Neural progenitor cell (in vitro differentiated cells): ENCODE measurements at places on chromosomes 13 and 19.

- no peak for DNase-seq
Measured at GRCh38 chr13:29799041-29799440, 51.4 kb downstream of the UBL3 start.

DNA sequence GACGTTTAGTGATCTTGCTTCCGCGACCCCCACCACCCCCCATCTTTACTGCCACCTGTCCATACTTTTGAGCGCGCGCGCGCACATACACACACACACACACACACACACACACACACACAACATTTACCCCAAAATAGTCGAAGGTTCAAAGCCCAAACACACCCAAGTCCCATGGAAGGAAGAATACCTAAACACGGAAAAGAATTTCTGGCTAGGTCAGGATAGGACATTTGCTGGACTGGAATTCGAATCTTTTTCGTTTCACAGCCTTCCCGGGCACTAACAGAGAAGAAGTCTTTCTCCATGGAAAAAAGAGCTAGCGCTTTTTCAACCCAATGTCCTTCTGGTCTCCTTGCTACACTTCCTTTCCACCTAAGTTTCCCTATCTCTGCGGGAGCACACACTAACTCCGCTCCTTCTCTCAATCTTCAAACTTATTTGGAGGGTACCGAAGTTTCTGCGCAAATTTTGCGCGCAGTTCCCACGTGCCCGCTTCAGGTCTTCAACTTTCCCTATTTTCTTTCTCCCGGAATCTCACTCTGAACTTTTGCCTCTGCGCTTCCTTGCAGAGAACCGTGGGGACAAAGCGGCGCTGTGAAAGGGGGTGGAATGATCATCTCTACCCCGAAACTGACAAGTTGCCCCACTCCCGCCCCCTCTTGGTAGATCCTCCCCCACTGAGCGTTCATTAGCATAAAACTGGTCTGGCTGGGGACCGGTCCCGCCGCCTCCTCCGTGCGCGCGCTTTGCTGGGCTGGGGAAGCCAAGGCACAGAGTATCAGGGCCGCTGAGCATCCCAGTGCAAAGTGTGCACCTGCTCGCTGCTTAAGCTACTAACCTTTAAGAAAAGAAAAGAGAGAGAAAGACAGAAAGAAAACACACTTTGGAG, 2.7 kb downstream of the DACH1 start:
- peak; percentile 87 for DNase-seq

- DNase-seq = no peak
Measured at GRCh38 chr13:24663586-24663985, 16.6 kb upstream of the ATP12A start.

DNA sequence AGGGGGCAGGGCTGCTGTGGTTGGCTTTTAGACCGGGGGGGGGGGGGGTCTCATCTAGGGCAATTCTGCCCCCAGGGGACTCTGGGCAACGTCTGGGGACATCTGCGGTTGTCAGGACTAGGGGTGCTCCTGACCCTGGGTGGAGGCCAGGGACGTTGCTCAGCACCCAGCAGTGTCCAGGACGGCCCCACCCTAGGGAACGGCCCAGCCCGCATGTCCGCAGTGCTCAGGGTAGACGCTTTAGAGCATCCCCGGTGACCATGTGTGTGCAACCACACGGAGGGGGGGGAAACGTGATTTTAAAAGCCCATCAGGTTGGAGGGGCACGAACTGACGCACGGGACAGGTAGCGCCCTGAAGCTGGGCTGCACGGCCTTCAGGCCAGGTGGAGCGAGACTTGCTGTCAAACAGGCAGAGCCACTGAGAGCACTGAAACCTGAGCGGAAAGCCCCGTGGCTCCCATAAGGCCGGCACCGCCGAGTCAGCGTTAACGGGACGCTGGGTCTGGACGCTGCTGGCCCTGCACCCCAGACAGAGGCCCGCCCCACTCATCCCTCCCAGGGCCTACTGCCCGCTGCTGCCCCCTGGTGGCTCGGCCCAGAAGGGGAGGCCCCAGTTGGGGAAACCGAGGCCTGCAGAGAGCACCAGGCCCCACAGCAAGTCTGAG, 8.3 kb downstream of the CACTIN start:
- DNase-seq = peak; percentile 78

DNA sequence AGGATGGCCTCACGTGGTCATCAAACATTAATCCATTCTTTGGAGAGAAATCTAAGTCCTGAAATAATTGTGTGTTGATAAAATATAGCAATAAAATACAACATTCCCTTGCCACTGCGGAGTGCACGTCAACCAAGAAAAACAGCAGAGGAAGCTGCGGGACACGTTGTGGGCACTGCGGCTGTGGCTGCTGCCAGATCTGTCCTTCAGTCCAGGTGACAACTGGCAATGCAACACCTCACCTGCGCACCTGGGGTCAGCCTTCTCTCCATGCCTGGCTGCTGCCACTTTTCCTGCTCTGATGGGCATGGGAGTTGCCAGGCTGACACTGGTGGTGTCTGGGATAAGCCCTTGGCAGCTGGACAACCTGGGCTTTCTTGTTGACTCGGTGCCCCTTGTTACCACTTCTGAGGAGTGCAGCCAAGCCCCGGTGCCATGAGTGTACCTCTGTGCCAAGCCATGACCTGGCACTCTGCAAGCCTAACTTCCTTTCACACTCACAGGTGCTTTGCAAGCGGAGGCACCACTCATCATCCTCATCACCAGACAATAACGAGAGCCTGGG, 251.6 kb upstream of the TSHZ3 start:
- DNase-seq = no peak

GRCh38 chr13:42398533-42398932, 126.6 kb downstream of the AKAP11 start:
- DNase-seq = peak; percentile 47

DNA sequence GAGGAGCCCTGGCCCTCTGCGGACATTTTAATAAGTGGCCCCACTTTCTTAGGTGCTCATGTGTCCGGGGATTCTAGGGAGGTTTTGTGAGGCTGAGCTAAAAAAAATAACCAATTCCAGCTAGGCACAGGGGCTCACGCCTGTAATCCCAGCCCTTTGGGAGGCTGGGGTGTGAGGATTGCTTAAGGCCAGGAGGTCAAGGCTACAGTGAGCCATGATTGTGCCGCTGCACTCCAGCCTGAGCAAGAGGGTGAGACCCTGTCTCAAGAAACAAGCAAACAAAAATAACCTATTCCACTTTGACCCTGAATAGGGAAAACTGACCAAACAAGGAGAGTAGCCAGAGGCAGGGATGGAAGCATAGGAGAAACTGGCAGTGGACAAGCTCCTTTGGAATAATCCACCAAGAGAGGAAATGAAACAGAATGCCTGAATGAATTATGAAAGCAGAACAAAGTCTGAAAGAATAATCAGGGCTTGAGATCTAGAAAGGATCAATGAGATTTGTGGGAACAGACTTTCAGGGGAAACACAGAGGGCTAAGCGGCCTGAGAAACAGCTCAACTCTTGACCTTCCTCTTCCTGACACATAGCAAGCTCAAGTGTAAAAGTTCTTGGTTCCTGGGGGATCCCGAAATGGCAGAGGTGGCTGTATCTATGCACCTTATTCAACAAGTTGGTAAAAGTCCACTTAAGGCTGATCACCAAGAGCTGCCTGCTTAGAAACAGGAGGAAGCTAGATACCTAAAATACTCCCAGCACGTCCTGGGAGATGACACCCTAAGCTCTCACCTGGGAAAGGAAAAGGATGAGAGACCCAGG, 30.1 kb upstream of the FFAR2 start:
- no peak for DNase-seq

DNA sequence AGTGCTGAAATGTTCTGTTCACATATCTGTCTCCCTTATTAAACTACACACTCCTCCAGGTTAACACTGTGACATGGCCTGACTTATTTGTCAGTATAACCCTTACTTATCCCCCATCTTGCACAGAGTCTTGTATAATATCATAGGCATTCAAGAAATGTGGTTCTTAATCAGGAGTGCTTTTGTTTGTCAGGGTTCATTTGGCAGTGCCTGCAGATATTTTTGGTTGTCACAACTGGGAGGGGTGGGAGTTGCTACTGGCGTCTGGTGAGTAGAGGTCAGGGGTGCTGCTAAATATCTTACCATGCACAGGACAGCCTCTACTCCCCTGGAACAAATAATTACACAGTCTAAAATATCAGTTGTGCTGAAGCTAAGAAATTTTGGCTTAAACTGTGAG, 20.4 kb upstream of the OBI1 start:
- no peak for DNase-seq

DNA sequence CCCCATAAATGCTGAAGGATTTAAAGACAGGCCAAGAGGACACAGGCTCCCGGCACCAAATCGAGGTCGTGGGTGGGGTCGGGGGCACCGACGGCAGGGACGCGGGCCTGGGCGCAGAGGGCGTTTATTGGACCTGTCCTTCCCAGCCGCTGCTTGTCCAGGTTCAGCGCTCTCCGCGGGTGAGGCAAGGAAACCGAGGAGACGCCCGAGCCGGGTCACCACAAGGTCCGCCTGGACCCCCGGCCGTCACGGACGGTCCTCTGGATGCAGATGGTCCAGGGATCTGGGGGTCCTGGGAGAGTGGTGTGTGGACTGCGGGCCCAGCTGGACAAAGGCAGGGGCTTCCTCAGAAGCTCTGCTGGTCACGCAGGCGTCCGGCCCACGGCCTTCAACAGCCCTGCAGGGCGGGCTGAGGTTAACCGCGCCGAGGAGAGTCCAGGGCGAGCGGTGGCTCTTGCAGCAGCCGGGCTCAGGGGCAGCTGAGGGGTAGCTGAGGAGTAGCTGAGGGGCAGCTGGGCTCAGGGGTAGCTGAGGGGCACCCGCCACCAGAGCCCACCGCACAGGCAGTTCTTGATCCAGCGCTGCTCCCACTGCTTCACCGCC, 8.5 kb downstream of the CFD start:
- no peak for DNase-seq

GRCh38 chr13:46831588-46832194, 34.7 kb upstream of the ESD start:
- peak; percentile 61 for DNase-seq

- DNase-seq = no peak
Measured at GRCh38 chr13:32824061-32824460, 192.2 kb upstream of the KL start.

GRCh38 chr19:19860756-19861390, 4.8 kb upstream of the ZNF253 start:
- peak; percentile 75 for DNase-seq

GRCh38 chr19:43438291-43439031, 23.8 kb downstream of the TEX101 start:
- no peak for DNase-seq

GRCh38 chr19:17419154-17419620, 660 bp upstream of the MVB12A start:
- no peak for DNase-seq

GRCh38 chr13:35909837-35910540, 221.2 kb downstream of the DCLK1 start:
- DNase-seq = no peak

GRCh38 chr19:46602392-46603194, 1.5 kb downstream of the CALM3 start:
- DNase-seq = no peak

DNA sequence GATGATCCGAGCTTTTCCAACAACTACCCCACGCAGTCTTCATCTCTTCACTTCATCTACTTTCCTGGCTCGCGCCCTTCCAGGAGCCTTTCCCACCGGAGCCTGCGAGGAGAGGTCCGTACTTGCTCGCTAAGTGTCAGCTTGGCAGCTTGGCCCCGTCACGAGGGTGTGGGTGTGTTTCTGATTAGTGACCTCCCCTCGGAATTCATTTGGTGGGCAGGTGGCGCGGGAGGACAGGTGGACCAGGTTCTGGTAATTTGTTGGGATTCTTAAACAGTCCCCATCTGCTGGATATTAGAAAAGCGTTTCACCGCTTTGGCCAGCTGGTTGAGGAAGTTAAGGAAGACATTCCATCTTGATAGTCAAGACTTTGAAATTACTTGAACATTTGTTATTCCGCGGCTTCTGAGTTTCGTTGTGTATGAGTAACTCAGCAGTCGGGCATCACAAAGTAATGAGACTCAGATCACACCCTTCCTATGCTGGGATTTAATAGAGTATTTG, 515 bp downstream of the UFM1 start:
- DNase-seq = peak; percentile 61

GRCh38 chr13:93963266-93964145, 516.0 kb downstream of the DCT start:
- no peak for DNase-seq

DNA sequence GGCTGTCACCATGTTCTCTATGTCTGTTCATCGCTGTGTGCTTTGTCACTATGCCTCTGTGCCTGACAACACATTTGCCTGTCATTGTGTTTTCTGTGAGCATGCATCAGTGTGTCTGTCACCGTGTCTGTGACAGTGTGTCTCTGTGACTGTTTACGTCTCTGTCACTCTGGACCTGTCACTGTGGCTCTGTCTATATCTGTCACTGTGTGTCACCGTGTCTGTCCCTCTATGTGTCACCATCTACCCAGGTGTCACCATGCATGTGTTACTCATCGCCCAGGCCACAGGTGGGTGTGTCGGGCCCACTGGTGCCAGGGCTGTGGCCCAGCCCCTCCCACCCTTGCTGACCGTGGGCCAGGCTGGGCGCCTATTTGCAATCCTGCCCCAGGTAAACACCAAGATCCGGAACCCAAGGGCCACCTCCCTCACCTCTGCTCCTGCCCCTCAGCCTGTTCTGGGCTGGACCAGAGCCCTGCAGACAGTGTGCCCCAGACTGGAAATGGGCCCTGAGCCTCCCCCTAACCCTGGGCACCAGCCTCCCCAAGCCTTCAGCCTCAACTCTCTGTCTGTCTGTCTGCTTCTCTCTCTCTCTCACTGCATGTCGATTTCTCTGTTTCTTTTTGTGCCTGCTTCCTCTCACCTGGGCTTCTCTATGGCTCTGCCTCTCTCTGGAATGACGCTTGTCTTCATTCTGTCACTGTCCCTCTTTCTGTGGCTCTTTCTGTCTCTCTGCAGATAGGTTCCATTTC, 7.7 kb downstream of the IRF2BP1 start:
- no peak for DNase-seq

- DNase-seq = no peak
Measured at GRCh38 chr13:110838116-110838515, 76.8 kb downstream of the ANKRD10 start.

- DNase-seq = no peak
Measured at GRCh38 chr13:42119875-42120274, 71.4 kb downstream of the DGKH start.

GRCh38 chr19:47357788-47358680, 8.9 kb downstream of the DHX34 start:
- DNase-seq = peak; percentile 27

GRCh38 chr13:50140153-50140552, 124.9 kb downstream of the KCNRG start:
- DNase-seq = no peak

GRCh38 chr13:98068521-98068920, 74.4 kb upstream of the FARP1 start:
- no peak for DNase-seq

DNA sequence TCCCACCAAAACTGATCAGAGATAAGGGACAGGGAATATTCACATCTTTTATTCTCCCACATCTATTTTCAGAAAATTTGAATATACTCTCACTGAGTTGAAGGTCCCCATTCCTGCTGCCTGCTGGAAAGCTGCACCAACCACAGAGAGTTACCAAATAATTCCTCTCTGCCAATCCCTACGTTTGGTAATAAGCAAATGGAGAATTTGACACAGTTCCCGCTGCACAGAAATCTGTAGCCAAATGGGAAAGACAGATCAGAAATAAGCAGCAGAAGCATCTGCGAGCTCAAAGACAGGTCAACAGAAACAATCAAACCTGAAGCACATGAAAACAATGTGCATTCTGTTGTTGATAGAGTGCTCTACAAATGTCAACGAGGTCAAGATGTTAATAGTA, 9.9 kb downstream of the ZNF112 start:
- DNase-seq = no peak

GRCh38 chr13:20181188-20181587, 11.6 kb downstream of the GJB2 start:
- DNase-seq = no peak

- no peak for DNase-seq
Measured at GRCh38 chr19:33676999-33677665, 55.4 kb downstream of the CHST8 start.
